ENCODE measurements at places on chromosomes 7 and 10.

DNA sequence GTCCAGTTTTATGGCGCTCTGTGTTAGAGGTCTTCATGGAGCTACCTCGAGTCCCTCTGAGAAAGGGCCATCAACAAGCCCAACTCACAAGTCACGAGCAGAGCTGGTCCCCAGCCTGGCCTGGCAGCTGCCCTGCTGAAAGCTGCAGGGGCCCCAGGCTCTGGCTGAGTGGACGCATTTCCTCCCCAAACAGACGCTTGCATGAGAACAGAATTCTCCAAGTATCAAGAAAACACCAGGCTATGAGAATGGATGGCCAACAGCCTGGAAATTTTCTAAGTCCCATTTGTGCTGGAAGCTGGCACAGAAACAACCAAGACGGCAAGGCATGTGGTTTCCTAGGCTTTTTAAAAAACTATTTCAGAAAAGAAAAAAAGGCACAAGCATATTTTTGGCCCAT lies 114.8 kb downstream of the FAM53B start:
- DNase-seq: no peak

DNA sequence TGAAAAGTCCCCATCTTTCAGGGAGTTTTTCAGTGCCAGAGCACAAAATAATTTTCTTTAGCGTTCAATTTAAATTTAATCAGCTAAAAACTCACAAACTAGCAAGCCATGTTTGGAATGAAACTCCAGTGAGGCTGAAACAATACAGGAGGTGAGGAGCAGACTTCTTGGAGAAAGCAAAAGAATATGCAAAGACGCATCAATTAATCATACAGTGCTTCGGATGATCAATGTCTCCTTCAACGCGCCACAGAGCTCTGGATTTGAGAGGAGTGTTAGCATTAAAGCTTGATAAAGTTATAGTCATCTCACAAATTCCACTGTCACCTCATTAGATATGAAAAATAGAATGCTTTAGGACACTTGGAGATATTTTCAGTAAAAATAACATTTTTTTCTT lies 248.0 kb downstream of the WDR11 start:
- DNase-seq: no peak

DNA sequence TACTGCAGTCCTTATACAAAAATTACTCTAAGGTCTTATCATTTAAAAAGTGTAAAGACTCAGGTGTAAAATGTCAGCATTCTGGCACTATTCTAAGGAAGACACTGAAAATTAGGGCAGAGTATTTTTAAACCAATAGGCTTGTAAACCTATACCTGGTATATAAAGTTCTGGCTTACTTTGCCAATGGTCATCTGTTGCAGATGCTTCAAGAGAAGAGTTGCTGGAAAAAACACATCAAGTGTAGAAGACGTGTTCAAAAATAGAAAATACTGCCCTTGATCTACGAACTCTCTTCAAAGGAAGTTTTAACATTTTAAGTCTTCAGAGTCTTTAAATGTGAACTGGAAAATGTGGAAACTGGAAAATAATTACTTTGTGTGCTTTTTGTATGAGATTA lies 23.9 kb downstream of the NT5C3A start:
- no peak for DNase-seq

DNA sequence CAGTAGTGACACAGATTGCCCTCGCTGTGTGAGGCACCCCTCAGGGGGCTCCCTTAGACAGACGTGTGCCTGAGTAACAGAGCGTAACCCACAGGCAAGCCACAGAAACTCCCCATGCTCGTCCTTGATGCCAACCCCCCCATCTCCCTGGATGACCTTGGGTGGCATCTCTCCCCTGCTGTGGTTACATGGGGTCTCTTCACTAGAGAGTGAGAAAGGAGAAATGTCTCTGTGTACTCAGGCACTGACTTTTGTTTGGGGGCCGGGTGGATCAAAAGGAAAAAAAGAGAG lies 1.1 kb upstream of the ASB10 start:
- DNase-seq: no peak

- no peak for DNase-seq
These were observed 46.4 kb downstream of the ABCB5 start for GRCh38 chr7:20661884-20662283.

DNA sequence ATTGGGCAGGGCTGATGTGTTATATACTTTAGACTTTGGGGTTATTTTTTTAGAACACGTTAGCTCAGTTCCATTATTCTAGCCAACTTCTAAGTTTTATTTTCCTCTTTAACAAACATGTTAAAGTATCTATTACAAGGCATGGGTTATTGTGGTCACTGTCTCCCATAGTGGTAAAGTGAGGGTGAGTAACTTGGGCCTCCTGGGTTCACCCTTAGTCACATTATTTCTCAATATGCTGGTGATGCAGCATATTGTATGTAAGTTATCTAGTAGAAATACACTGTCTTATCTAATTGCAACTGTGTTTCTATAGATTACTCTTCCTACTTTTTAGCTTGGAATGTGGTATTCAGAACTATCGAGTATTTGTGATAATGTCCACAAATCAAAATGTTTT lies 65.9 kb downstream of the BBS9 start:
- DNase-seq: no peak

GRCh38 chr7:131244259-131244852 lies 83.3 kb upstream of the MKLN1 start:
- no peak for DNase-seq

GRCh38 chr7:29825775-29826529 lies 19.6 kb downstream of the WIPF3 start:
- no peak for DNase-seq

DNA sequence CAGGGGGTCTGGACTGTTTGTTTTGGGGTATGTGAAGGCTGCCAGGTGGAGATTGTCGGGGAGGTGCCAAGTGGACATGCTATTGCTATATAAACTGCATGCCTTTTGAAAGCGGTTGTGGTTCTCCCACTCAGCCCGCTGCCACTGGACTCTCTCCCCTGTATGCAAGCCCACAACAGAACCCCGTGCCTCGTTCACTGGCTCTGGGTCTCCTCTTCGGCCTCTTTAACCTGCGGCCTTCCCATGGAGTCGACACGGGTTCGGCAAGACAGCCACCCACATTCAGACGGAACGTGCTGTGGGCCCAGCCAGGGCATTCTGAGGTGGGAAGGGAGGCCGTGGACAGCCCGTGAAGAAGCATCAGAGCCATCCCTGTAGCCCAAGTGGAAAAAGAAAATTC lies 50.3 kb downstream of the SVIL start:
- DNase-seq: no peak

DNA sequence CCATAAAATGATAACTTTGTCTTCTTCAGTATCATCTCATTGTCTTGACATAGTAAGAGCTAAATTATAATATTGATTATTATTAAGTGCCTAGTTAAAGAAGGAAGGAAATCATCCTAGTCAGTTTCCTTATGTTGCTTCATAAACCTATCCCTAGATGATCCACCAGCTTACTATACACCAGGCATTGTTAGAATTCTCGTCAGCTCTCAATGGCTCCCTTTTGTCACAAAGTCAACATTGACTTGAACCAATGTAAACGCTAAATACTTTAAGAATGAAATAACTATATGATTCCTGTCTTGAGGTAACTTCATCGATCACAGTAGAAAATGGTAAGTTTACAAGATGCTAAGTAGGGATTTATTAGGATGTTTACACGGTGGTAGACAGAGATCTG lies 1162.9 kb downstream of the CNTNAP2 start:
- no peak for DNase-seq

All from NCI-H510A (cell line).